ENCODE measurements at places on chromosomes 7 and 10.

DNA sequence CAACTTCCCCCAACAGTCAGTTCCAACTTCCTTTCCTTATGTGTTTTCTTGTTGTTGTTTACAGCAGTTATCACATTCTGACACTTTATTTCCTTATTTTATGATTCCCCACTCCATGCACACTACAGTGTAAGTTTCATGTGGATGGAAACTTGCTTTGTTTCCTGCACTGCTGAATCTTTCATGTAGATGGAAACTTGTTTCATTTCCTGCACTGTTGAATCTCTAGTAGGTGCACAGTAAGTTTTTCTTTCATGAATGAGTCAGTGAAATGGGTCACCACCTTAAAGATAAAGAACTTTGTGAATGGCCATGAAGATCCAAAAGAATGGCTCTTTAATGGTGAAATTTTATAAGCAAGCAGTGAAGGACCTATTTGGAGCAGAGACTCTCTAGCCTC, 61.4 kb downstream of the SHOC2 start:
- no peak for ATAC-seq

- ATAC-seq, result no peak
Observed at GRCh38 chr7:7971308-7972040, 2.9 kb downstream of the GLCCI1 start.

DNA sequence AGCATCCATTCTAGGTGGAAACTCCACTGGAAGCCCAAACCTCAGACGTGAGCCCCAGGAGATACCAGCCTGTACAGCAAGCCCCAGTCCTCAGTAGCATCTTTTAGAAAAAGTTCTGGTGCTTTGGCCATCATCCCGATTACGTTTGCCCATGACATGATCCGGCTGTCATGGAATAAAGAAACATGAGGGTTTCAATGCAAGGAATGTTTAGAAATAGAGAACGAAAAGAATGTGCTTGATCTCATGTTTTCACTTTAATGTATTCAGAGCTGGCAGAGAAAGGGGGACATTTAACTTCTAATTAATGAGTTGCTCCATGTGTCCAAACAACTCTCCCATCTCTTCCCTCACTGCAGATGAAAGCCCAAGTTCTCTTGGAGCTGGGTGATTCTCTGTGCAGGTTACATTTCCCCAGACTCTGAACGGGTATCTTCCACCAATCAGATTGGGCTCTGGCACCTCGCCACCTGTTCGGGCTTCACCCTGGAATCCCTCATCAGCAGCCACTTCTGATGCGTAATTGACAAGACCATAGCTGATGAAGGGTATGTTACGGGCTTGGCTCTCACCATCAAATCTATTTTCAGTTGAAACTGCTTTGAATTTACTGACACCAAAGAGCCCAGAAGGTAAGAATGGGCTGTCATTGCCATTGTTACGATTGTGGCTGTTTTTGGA, 165.3 kb downstream of the PLXNA4 start:
- ATAC-seq, result no peak

- no peak for ATAC-seq
Observed at GRCh38 chr10:31126593-31126992, 94.9 kb upstream of the ZNF438 start.

GRCh38 chr7:33853361-33854062, 51.8 kb upstream of the BMPER start:
- no peak for ATAC-seq

DNA sequence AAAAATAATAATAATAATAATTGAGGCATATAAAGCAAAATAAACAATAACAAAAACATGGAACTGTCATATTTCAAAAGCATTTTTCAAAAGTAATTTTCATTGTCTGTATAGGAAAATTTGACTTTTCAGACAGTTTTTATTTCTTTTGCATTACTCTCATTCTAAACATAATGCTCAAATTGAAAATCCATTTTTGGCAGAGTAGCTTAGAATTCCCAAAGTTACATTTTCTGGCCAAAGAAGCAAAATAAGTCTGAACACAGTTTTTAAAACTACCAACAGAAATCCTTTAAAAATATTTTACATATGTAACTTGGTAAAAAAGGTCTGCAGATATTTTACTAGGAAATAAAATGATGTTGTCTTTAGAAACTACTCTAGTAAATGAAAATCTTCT, 535.4 kb downstream of the ANKRD7 start:
- no peak for ATAC-seq

DNA sequence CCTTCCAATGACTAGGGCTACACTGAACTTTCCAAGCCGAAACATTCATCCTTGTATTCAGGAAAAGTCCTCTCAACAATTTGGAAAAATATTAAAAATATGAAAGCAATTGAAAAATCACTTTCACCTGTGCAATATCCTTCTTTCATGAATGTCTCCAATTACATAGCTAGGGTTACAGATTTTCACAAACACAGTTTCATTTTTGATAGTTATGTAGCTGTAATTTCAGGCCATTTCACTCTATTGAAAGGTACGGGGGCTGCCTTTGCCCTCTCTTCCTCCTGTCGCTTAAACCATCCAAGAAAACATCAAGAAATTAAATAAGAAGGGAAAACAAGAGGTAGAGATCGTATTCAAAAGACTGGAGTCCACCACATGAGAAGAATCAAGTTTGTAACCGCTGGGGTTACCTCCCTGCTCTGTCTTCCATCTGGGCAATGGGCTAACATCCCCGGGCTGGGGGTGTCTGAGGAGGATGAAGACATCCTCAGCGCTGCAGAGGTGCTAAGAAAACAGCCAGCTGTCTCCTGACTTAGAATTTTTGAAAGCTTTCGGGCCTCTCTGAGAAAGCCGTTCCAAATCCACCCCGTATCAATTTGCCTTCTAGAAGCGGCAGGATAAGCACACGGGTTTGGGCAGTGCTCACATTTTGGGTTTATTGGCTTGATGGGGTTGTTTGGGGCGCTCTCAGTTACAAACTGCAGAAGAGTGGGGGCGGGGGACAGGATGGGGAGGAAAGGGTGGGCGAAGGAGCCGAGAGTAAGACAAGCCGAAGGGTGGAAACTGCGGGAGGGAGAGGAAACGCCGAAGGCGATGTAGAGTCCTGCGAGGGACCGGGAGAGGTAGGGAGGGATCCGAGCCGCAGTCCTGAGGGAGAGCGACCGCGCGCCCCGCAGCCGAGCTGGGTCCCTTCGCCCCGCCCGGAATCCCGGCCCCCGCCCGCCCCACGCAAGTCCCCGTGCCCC, 24.3 kb upstream of the VAX1 start:
- peak; percentile 50 for ATAC-seq

GRCh38 chr7:30170476-30171205, 35.9 kb downstream of the MTURN start:
- ATAC-seq, result no peak
